A673 (cell line): ENCODE measurements at places on chromosomes 3 and 15. TPM values are rescaled to one million over a fixed set of nuclear protein-coding genes. Genes with fewer than 3 reads are reported as not detected.

Gene IGSF10
- total RNA-seq: 10.5 and 13.6 TPM in 2 replicates

GRCh38 chr3:189457201-189457607 lies 174.0 kb upstream of the TP63 start:
- DNase-seq: no peak

DNA sequence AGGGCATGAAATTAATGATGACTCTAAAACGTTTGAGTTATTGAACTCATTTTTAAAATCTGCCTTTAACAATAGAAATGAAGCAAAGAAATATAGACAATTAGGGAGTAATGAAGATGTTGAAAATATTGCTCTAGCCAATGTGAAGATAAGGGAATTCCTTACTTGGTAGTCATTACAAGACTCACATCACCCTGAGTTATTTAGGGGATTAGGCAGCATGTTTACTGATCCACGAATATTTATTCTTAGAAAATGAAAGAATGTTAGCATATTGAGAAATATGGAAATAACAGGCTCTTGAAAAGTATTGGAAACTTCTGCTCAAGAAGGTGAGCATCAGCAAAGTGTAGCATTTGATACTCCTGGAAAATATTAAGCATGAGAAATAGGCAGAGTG lies 398.1 kb upstream of the ARPP21 start:
- no peak for DNase-seq

DNA sequence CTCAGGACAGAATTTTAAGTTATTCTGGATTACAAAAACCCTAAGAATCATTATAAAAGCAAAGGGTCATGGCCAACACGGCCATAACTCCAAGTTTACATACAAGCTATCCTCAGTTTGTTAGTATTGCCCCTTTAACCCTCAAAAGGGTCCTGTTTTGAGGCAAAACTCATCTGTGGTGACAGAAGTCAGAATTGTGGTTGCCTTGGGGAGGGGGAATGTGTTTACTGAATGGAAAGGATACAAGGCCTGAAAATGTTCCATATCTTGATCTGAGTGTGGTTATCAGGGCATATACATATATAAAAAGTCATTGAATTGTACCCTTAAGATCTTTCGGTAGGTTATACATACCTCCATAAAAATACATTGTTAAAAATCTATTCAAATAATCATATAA lies 2.1 kb downstream of the SFMBT1 start:
- no peak for DNase-seq

- peak; percentile 9 for DNase-seq
Measured at GRCh38 chr15:33013827-33014445, 180.6 kb downstream of the FMN1 start.

Gene LHFPL4
- total RNA-seq: not detected in 2 replicates

- no peak for DNase-seq
Measured at GRCh38 chr3:158354713-158355112, 216.3 kb upstream of the MLF1 start.

DNA sequence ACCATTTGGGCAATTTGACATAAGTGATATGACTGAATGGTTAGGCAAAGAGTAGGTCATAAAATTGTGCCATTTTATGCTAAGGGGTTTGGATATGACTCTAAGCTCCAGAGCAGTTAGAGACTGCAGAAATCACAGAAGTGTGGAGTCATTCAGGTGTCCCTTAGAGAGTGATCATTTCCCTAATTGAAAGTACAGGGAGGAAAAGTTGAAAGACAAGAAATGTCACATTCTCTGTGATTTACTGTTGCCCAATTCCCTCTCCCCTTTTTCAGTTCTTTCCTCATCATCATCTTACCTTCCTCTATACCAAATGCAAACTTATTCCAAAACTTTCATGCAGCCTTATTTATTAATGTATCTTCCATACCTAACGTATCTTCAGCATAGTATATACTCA lies 2.7 kb upstream of the GOLGB1 start:
- no peak for DNase-seq

DNA sequence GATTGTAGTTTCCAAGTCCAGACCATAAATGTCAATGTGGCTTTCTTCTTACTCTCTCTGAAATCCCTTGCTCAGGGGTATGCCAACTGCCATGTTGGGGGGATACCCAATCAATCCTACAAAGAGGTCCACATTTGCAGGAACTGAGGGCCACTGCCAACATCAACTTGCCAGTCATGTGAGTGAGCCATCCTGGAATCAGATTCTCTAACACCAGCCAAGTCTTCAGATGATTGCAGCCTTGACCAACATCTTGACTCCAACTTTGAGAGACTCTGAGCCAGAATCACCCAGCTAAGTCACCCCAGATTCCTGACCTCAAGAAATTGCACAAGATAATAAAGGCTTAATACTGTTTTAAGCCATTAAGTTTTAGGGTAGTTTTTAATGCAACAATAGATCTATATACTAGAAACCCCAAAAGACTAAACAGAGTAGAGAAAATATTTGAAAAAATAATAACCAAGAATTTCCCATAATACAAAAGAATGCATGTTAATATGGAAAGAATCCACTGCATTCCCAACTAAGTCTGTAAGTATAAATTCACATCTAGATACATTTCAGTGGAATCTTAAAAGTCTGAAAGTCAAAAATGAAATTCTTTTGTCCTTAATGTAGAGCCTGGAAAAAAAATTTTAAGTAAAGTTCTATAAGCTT lies 22.4 kb downstream of the ISG20 start:
- no peak for DNase-seq

DNA sequence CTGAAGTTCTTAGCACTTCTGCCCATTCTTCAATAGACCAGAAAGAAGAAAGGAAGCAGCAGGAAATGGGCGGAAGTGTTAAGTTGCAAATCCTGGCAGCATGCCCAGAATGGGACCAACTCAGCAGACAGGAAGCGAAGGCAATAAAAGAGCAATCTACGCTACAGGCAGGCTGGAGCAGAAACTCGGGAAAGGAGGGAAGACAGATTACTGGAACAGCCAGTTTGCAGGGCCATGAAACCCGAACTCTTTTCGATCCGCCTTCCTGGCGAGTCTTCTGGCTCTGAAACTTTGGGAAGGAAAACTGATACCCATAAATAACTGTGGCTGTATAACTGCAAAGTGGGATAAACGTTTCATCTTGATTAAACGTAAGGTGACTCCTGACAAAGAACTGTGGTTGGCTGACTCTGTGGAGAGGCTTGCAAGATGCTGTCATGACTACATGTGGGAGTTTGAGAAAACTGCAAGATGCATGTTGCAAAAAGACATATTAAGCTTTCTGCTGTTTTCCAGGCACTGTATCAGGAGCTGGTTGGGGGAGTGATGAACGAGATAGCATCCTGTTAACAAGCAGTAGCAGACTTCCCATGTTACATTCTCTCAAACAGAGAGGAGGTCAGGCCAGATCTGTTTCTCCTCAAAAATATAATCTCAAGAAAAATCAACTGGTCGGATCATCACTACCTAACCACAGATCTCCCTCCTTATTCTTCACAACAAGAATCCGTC lies 67.8 kb downstream of the FMN1 start:
- peak; percentile 99 for DNase-seq

Gene PARP15
- not detected in 2 replicates for total RNA-seq

DNA sequence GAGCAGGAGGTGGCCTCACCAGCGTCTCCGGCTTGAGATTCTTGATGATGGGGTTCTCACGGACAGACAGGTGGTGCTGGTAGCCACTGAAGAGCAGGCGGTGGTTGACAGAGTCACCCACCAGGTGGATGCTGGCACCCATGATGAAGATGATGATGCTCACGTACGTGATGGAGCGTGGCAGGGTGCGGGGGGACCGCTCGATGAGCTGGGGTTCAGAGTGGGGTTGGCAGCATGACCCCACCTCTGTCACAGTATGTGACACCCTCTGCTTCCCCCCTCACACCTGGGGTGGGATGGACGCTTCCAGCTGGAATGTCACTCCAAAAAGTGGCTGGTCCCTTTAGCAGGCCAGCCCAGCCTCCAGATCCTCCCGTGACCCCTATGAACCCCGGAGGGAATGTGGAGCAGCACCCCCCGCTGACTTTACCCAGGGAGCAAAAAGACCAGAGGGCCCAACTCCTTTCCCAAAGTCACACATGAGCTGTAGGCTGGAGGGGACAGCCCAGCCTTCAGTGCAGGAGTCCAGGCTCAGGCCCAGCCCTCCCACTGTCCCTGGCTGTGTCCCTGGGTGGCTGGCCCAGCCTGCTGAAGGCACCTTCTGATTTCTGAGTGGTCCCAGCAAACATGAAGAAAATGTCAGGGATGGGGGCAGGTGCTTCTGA lies 6.7 kb upstream of the CALML4 start:
- no peak for DNase-seq

DNA sequence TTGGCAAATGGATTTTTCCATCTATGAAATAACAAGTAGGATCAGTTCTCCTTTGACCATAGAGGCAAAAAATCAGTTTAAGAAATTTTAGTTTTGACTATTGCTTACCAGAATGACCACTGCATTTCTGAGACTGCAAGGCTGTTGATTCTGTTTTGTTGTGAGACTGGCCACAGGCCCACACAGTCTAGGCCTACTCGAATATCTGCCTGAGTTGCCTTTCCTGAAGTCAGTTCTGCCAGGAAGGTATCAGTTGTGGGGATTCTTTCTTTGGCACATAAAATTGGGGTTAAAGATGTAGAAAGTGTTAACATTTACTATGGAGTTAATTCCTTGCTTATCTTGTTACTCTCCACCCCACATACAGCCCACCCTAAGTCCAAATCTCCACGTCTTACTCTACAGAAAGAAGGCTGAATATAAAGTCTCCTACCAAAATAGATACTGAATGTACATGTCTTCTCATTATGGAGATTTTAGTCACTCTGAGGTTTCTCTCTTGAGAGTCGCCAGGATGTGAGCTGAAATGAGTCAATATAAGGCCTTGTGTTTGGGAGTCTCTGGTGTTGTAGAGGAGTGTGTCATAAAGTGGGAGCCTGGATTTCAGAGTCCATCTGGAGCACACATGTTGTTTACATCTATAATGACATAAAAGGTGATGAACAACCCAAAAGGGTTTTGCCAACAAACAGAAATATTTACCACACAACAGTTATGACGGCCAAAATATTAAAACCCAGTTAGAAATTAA lies 45.0 kb upstream of the WWTR1 start:
- DNase-seq: no peak

Gene COL7A1
- total RNA-seq: 16.4 and 24.8 TPM in 2 replicates
